ENCODE measurements at places on chromosomes 4 and X.
A peak's percentile ranks its signal among the peaks of the same experiment; 100 is the strongest.

DNA sequence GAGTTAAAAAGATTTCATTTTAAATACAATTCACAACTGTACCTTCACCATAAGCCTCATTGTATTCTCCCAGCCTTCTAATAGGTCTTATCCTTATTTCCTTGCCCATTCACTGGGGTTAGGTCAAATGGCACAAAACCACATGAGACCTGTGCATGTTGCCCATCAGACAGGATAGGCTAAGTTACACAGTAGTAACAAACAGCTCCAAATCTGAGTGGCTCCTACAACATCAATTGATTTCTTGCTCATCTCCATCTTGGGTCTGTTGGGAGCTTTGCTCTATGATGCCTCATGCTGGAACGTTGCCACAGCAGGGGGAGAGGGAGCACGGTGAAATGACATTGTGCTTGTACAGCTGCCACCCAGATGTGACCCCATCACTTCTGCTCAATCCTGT lies 70.6 kb downstream of the DHX15 start:
- DNase-seq = peak; percentile 10

DNA sequence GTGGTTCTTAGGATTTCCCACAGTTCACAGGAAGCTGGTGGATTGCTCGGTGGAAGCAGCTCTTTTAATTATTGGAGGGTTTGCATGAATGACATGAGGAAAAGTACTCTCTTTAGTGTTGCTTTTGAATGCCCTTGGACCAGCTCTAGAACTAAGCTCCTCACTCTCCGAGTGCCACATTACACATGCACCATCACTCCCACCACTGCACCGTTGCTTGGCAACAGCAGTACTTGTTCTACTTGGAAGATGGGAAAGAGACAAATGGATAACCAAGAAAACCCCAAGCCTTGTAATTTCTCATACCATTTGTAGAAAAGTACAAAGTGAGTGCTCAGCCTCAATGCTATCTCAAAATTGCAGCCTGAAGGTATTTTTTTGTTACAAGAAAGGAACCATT lies 620.2 kb upstream of the BOD1L1 start:
- DNase-seq = peak; percentile 2

DNA sequence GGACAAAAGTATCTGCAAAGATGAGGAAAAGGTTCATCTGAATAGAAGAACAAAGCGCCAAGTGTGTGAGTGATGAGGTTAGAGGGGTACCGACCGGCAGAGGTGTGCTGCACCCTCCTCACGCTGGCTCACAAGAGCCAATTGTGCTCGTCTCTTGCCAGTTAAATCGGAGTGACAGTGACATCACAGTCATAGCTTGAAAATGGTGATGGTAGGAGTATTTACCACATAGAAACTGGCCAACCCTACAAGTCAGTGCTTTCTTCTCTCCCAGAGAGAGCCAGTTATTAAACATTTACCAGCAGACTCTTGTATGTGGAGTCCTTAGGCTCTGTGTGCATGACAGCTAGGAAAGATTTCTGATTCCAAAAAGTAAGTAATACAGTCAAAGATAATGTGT lies 32.4 kb downstream of the CLDN22 start:
- DNase-seq = no peak

- DNase-seq = no peak
These were observed 1658.0 kb downstream of the C4orf33 start for GRCh38 chr4:130753926-130754325.

DNA sequence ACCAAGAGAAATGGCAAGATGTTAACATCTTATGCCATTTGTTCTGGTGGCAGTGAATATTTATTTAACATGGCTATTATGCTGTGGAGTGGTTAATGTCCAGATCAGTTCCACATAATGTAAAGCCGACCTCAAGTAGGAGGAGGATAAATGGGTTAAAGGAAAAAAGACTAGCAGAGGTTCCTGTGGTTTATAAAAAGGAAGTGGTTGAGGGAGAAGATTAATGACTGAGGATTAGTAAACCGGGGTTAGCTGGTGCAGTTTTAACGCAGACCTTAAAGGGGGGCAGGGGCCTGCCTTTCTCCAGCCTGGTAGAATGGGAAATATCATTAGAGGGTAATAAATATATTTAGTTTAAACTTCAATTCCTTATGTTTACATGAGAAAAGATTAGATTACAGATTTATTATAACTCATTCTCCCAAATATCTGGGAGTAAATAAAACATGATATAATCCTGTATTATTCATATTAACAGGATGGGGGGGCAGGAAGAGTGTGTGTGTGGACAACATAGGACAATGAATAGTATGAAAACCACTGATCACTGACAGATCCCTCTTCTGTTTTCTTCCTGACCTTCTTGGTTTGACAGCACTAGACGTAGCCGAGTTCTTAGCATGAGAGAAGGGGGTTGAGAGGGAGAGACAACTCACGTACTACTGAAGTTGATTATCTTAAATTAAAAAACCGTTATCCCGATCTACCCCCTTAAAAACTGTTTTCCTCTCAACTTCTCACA lies 124.1 kb upstream of the LIMCH1 start:
- DNase-seq = no peak

All from NCI-H69 (cell line).